ENCODE measurements at places on chromosomes 4 and X. TPM values are rescaled to one million over a fixed set of nuclear protein-coding genes. Genes with fewer than 3 reads are reported as not detected.

GRCh38 chr4:189202182-189202868, 738.3 kb upstream of the FRG1 start:
- peak; percentile 55 for DNase-seq

DNA sequence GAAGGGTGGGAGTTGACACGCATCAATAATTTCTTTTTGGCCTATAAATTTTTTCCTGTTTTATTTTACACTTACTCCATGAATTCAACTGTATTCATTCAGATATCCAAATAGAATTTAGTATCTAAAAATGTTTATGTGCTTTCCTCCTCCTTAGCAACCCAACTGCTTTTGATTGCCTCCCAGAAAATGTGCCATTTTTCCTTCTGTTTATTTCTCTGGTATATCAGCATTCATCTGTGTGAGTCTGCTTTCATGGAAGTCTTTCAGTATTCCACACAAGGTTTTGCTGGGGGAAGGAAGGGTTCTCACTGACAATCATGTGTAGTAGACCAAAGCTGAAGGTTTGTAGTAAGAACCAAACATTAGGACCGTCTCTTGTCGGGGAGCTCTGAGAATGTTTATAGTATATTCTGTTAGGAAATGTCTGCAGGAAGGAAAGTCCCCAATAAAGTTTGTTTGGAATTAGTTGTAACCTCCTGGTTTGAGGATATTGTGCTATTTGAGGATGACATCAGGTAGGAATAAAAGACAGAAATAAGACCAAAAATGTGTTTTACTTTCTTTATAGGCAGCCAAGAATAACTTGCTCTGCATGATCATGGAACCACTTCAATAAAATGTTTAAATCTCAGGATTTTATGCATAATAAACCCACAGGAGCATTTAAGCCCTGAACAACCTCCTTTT, 673.6 kb upstream of the INTU start:
- no peak for DNase-seq

GRCh38 chr4:78747475-78747922, 28.7 kb upstream of the BMP2K start:
- no peak for DNase-seq

GRCh38 chrX:46961574-46962283, 49.5 kb downstream of the JADE3 start:
- no peak for DNase-seq

GRCh38 chr4:56655209-56655626, 25.9 kb downstream of the HOPX start:
- peak; percentile 14 for DNase-seq

- DNase-seq = no peak
Observed at GRCh38 chr4:90071289-90072235, 55.6 kb upstream of the CCSER1 start.

- DNase-seq = no peak
Observed at GRCh38 chr4:176843710-176844109, 51.0 kb upstream of the VEGFC start.

DNA sequence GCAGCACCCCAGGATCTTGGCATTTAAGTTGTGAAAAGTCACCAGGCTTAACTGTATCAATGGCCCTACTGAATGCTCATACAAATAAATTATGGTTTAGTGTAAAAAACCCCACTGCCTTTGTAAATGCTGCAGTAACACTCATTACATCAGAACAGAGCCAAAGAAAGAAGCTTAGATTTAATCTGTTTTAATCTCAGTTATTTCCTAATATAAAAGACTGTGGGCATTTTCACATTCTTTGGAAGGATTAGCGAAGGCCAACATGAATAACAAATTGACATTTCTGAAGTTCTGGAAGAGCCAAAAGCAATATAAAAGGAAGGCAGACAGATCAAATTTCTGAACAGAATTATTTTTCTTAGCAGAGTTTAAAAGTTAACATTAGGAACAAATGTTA, 140.0 kb upstream of the HCCS start:
- no peak for DNase-seq

DNA sequence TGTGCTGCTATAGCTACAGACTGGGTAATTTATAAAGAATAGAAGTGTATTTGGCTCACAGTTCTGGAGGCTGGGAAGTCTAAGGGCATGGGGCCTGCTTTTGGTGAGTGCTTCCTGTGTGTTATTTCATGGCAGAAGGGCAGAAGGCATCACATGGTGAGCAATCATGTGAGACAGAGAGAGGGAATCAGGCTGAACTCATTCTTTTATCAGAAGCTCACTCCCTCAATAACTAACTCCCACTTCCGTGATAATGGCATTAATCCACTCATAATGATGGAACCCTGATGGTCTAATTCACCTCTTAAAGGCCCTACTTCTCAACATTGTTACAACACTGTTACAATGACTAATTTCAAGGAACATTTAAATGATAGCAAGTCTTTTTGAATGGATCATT, 129.4 kb downstream of the FAT4 start:
- DNase-seq = no peak

DNA sequence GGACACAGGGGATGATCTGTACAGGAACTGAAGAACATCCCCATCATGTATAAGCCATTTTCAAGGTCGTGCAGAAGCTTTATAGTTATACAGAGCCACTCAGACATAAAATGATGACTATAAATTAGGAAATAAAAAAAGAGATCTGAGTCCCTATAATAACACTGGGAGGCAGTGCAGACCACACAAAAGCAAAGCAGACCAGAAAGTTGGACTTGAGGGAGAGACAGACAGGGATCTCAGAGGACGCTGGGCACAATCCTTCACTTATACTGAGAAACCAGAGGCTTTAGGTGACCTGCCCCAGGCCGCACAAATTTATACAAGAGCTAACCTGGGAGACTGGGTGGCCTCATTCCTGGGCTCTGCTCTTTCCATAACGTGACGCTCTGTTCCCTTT, 70.5 kb downstream of the HADH start:
- DNase-seq = no peak

GRCh38 chr4:78749972-78750727, 26.0 kb upstream of the BMP2K start:
- no peak for DNase-seq

DNA sequence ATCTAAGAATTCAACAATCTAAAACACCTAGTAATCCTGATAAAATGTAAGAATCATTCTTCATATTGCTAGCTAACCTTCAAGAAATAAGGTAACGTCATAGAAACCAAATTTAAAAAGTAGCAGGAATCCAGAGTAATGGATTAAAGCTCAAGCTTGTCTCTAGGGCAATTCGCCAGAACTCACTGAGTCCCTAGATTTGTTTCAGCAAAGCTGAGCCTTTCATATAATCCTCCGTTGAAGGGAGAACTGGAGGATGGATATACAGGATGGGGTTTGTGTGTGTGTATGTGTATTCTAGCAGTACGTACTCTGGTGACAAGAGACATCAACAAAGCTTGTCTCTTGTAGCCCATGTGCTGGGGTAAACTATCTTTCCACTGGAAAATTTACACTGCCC, 2173.5 kb upstream of the AGA start:
- no peak for DNase-seq

GRCh38 chrX:30627818-30628652, 25.2 kb upstream of the GK start:
- DNase-seq = peak; percentile 21

DNA sequence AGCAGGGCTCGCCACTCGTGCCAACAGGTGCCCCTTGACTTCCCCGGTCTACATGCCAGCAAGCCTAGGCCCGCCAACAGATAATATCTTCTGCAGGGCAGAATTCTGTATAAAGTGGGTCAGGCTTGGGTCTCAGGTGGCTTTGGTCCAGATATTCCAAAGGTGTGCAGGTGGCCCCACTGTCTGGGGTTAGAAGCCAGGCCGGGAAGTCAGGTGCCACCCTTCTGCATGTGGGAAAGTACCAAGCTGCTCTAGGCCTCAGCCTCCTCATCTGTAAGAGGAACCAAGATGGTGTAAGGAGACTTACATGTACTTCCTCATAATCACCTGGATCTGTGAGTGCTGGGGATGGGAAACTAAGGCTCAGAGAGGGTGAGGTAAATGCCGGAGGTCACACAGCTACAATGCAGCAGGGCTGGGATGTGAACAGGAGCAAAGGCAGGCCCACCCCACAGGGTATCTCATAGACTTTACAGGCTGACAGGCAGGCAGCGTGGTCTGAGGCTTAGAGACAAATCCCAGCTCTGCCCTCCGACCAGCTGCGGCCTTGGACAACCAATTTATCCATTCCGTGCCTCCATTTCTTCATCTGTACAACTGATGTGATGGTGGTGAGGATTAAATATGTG, 35.9 kb downstream of the WDR1 start:
- DNase-seq = no peak

DNA sequence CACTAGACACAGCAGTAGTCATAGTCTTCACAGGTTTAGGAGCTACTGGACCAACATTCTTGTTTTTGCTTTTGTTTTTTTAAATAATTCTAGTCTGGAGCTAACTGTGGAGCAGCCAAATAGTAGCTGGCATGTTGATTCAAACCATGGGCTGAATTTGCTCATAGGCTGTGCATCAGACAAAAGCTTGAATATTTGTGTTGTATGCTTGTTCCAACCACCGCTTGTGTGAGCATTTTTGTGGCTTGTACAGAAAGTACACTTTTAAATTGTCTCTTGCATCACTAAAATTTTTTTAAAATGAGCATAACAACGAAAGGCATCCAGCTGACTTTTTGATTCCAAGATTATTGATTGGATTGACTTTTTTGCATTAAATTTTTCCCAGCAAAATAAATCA, 39.6 kb downstream of the CCNI start:
- no peak for DNase-seq

DNA sequence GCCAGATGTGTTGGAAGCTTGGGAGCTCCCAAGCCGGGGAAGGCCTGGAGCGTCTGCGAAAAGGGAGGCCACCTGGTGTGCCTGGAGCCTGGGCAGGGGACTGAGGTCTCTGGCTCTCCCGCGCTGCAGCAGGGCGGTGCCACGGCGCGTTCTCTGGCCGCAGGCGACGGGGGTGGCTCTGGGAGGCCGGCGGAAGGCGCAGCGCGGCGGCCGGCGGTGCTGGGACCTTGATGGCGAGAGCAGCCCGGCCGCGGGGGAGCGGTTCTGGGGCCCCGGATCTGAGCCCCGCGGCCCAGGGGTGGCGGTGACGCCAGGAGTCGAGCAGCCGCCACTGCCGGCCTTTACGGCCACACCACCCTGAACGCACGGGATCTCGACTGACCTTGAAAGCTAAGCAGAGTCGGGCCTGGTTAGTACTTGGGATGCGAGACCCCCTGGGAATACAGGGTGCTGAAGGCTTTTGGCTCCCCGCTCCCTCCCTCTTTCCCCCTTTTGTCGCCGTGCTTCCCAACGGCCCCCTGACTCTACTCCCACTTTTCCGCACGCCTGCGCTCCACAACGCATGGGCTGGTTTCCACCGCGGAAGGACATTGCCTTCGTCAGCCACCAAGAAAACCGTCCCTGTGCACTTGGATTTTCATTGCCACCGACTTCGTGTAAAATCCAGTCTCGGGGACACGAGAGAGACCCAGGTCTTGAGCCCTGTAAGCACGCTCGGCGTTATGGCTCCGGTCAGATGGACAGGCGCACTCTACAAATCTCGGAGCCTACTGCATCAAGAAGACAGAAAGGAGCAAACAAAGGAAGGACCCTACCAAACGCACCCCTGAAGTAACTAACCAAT, 9.5 kb downstream of the FRG2 start:
- no peak for DNase-seq

- no peak for DNase-seq
Observed at GRCh38 chr4:22970665-22971064, 277.9 kb downstream of the GBA3 start.

GRCh38 chr4:177246641-177247584, 62.8 kb upstream of the NEIL3 start:
- DNase-seq = no peak

DNA sequence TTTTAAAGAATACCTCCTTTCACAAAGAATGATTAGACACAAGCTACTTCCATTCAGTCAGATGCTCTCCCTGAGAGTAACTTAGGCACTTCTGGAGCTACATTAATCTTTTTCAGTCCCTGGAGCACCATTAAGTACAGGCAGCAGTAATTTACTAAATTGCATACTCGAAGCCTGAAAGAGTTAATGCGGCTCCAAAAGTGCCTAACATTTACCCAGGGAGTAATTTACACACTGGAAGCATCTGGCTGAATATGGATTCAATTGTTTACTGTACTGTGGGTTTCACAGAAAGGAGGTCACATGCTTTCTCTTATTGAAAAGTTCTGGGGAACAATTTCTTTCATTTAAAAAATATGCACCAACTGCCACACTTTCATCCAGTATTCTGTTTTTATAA, 260.8 kb upstream of the TENM3 start:
- no peak for DNase-seq

DNA sequence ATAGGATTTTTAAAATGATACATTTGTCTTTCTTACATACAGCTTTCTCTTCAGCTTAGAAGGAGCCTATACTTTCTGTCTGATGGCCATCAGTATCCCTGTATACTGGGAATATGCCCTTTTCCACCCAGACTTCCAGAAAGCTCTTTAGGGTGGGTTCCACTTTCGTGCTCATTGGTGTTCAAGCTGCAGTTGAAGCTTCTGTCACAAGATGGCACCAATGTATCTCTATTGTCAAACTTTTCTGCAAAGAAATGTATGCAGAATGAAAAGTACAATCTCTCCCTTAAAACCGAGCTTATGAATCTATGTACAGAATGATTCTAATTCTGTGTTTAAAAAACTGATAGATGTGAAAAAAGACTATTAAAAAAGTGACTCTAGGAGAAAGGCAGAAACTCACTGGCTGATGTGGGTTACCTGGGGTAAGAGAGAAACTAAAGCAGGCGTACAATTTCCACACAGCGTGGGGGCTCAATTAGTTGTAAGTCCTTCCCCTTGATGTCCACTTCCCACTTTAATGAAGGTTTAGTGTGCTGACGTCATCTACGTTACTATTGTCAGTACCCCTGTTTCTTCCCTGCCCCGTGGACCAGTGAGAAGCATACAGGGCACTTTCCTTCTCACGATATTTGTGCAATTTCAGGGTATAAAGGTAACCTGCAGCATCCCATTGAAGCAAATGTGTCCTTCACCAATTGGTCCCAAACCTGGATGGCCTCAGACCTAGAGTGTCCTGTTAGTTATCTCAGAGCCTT, 57.3 kb upstream of the TCEAL2 start:
- peak; percentile 7 for DNase-seq

TRAPPC2 gene
- 22.1 TPM for polyA plus RNA-seq

TCP11X2 gene
- 0.32 TPM for polyA plus RNA-seq

NLRP2B gene
- polyA plus RNA-seq = 0.06 TPM

MTNR1A gene
- polyA plus RNA-seq = not detected

SPARCL1 gene
- polyA plus RNA-seq = 405 TPM

PHEX gene
- polyA plus RNA-seq = 9.0 TPM
